Activated naive CD8-positive, alpha-beta T cell treated with anti-CD3 and anti-CD28 coated beads, Interleukin-2, amount 10 ng/mL, durations not matched to agents 7 days and 5 days (primary cell): ENCODE measurements at places on chromosomes 16 and 17. TPM values are rescaled to one million over a fixed set of nuclear protein-coding genes. Genes with fewer than 3 reads are reported as not detected.

Gene CD68
- total RNA-seq: 33.9 TPM

Gene CTF1
- 0.19 TPM for total RNA-seq

GRCh38 chr16:1903845-1904840 lies 14.1 kb downstream of the HS3ST6 start:
- no peak for DNase-seq

- DNase-seq: no peak
These were observed 17.8 kb upstream of the ITGAE start for GRCh38 chr17:3818786-3819185.

DNA sequence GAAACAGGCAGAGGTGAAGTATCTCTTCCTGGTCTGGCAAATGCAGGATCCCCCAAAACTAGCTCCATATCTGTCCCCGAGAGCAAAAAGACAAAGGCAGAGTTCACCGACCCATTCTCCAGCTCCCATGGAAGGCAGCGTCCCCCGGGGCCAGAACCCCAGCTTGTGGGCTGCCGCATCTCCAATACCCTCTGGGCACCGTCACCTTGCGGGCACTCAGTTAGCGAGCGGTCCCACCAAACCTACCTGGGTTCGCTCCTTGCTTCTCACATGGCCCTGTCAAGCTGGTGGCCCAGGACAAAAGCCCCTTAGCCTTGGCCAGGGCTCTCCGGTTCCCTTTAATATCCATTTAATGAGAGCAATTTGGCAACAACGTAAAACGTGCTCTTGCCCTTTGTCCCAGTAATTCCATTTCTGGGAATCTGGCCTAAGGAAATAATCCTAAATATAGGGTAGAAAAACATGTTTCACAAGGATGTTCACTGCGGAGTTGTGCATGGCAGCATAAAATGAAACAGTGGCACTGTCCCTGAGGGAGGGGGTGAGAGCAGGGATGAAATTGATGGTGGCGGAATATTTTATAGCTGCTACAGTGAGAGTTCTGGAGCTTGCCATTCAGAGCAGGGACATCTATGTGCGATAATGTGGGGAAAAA lies 157.1 kb downstream of the CMIP start:
- DNase-seq: no peak

DNA sequence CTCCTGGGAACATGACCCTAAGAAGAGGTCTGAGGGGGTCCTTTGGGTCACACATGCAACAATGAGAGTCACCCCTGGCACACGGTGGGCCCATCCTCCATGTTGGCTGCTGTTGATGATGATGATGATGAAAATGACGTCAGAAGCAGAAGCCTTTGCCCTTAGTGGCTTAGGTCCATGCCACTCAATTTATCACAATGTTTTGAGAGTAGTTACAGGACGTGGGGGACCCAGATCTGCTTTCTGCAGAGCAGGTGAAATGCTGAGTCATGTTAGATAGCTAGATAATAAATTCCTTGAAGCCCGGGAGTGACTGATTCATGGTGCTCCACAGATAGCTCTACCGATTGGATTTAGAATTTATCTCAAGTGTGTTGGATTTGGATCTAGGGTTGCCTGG lies 53.9 kb downstream of the VPS35L start:
- DNase-seq: no peak
